Caco-2 (cell line): ENCODE measurements at places on chromosomes 7 and 10.

- no peak for DNase-seq
Observed at GRCh38 chr7:380139-380485, 90.1 kb downstream of the FOXL3 start.

DNA sequence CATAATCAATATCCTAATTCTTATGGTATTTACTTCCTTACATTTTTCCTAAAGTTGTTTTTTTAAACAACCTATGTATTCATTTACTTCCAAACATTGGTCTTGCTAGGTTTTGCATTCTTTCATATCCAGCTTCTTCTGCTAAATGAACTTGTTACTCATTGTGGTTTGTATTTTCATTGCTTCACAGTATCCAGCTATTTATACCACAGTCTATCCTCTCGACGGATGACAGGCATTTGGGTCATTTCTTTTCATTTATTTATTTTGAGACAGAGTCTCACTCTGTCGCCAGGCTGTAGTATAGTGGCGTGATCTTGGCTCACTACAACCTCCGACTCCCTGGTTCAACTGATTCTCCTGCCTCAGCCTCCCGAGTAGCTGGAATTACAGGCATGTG lies 66.8 kb downstream of the CCDC6 start:
- DNase-seq = no peak

DNA sequence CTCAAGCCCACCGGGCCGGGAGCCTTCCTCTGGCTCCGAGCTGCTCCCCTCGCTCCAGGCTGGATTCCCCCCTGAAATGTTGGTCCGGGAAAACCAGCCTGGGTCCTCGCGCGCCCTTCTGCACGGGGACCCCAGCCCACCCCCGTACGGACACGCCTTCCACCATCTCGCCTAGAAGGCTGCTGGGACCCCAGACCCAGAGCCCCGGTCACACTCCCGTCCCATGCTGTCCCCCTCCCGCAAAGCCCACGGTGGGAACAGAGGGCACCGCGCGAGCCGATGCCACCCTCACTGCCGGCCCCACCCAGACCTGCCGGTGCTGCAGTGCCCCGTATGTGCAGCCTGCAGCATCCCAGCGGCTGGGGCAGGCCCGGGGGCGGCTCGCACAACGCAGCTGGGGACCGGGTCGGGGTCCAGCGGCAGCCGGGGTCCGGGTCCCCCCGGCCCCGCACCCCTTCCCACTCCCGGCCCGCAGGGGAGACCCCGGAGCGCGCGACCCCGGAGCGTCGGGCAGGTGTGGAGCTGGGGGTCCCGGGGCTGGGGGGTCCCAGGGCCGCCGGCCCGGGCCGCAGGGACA lies 871 bp downstream of the SPOCK2 start:
- no peak for DNase-seq

DNA sequence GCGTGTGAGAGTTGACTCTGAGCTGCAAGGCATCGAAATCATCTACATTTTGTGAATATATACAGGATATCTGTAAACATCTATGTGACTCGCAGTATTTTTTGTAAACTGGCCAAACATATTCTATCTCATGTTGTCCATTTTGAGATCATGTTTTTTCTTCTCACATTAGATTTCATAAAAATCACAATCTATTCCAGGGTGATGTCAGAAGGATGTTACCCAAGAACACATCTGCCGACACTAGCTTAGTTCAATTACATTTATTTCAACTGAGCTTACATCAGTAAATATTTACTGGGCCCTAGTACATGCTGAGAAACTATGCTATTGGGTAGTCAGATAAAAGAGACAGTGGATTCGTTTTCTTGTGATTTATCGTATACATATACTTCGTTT lies 2.5 kb upstream of the BUB3 start:
- no peak for DNase-seq

GRCh38 chr7:30462179-30462578 lies 16.4 kb downstream of the NOD1 start:
- no peak for DNase-seq

GRCh38 chr10:113939212-113939860 lies 84.9 kb downstream of the NHLRC2 start:
- DNase-seq = no peak

DNA sequence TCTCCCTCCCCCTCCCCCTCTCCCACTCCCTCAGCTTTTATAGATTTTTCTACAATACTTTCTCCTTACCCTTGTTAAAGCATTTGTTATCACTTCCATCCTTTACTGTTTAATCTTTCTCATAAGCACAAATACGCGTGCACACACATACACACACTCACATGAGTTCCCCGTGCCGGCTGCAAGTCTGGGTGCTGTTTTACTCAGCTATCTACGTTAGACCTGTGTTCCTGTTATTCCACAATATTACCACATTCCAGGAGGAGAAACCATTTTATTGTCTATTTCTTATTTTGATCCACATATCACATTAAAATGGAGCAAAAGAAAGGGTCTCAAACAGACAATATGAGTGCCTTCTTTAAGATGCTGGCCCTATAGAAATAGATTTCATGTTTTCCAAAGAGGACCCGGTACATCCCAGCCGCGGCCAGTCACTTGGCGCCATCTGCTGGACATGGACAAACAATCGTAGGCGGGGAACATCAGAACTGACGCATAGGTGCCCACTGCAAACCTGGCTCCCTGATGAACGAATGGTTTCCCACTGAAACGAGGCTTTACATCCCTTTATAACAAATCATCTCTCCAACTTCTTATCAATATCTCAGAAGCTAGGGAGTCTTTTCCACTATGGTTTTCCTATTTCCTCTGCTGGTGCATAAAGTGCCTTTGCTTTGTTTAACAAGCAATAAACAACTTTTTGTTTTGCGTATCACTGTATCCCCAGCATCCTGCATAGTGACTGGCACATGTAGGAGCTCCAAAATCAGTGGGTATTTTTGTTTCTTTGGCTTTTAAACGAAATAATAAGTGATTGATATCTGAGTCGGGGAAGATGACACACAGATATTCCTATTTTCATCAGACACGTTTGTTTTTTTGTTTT lies 25.2 kb upstream of the OPTN start:
- DNase-seq = peak; percentile 74

- no peak for DNase-seq
Observed at GRCh38 chr10:71811351-71811750, 38.0 kb upstream of the VSIR start.
